ENCODE measurements at places on chromosomes 16 and 17. TPM values are rescaled to one million over a fixed set of nuclear protein-coding genes. Genes with fewer than 3 reads are reported as not detected.
A peak's percentile ranks its signal among the peaks of the same experiment; 100 is the strongest.

Gene GLIS2
- polyA plus RNA-seq = 3.0 TPM

Gene CCDC92B
- polyA plus RNA-seq = 0.11 TPM

Gene CCT6B
- polyA plus RNA-seq = 4.0 TPM

Gene GAST
- polyA plus RNA-seq = 77.6 TPM

Gene IGF2BP1
- polyA plus RNA-seq = 0.07 TPM

Gene SLC6A4
- 0.14 TPM for polyA plus RNA-seq

DNA sequence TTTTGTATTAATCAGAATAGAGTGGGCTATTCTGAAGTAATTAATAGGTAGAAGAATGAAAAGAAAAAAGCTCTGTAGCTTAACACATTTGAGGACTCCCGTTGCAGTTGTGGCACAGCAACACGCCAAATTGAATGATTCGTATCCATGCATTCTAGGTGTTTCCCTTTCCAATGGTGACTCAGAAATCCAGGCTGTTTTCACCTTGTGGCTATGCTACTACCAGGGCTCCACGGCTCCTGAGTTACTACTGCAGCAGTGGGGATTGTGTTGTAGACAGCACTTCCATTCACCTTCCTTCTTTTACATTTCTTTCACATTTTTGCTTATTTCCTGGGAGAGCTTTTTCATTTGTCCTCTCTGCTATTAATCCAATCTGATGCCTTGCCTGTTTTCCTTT, 1616.4 kb downstream of the CDH8 start:
- no peaks in the 10 kb centered on the region for H3K4me1 ChIP-seq
- no peak for DNase-seq
- H3K27me3 ChIP-seq = no peaks in the 10 kb centered on the region

- no peak for DNase-seq
- H3K4me3 ChIP-seq = no peak overlapping the region
- H3K27me3 ChIP-seq = no peaks in the 10 kb centered on the region
- no peak overlapping the region for H3K27ac ChIP-seq
- H3K36me3 ChIP-seq = peaks cover 7% of the 10 kb centered on the region
Measured at GRCh38 chr16:81637336-81638235, 141.5 kb upstream of the PLCG2 start.

DNA sequence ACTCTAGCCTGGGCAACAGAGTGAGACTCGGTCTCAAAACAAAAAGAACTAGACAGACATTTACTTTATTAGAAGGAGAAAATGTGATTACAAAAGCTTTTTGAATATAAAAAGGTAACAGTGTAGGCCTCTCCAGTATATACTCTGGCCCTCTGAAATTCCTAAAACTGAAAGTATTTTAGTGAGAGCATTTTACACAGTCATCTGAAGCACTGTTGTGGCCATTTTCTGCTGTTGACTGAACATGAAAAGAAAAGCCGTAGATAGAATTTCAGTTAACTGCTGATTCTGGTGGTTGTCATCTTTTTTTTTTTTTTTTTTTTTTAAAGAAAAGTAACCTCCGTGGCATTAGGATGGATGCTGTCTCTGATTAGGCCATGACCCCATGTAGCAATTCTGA, 15.6 kb downstream of the DUSP14 start:
- H3K27ac ChIP-seq = peak overlapping the region; percentile 26
- H3K36me3 ChIP-seq = no peaks in the 10 kb centered on the region
- no peak overlapping the region for H3K4me3 ChIP-seq
- no peak for DNase-seq
- peaks cover 3% of the 10 kb centered on the region for H3K4me1 ChIP-seq

DNA sequence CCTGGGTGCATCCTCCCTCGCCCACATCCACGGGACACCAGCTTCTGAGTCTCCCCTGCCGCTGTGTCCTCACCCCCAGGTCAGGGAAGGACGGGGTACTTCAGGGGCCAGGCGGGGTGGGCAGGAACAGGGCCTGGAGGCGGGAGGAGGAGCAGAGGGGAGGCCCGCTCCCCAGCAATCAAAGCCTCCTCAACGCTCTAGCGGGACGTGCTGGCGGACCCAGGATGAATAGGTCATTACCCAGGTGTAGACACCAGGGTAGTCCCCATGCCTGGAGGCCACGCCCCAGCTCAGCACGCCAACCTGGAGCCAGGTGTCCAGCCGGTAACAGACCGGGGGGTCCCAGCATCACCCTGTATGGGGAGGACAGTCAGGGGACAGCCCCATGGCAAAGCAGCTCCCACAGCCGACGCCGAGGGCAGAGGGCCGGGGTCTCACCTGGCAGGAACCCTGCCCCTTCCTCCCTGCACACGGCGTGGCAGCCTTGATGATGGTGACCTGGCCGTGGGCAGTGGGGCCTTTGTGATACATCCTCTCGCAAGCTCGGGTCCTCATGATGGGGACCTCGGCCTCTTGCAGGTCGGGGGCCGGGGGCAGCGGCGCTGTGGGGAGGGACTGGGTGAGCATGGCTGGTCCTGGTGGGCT, 24.2 kb downstream of the TPSD1 start:
- peaks cover 53% of the 10 kb centered on the region for H3K27me3 ChIP-seq
- H3K4me3 ChIP-seq = no peak overlapping the region
- no peaks in the 10 kb centered on the region for H3K4me1 ChIP-seq

- no peak overlapping the region for H3K4me3 ChIP-seq
- H3K36me3 ChIP-seq = peaks cover 61% of the 10 kb centered on the region
- H3K27ac ChIP-seq = no peak overlapping the region
- no peaks in the 10 kb centered on the region for H3K4me1 ChIP-seq
- DNase-seq = no peak
- H3K27me3 ChIP-seq = no peaks in the 10 kb centered on the region
Measured at GRCh38 chr16:84068041-84068440, 25.4 kb upstream of the SLC38A8 start.

DNA sequence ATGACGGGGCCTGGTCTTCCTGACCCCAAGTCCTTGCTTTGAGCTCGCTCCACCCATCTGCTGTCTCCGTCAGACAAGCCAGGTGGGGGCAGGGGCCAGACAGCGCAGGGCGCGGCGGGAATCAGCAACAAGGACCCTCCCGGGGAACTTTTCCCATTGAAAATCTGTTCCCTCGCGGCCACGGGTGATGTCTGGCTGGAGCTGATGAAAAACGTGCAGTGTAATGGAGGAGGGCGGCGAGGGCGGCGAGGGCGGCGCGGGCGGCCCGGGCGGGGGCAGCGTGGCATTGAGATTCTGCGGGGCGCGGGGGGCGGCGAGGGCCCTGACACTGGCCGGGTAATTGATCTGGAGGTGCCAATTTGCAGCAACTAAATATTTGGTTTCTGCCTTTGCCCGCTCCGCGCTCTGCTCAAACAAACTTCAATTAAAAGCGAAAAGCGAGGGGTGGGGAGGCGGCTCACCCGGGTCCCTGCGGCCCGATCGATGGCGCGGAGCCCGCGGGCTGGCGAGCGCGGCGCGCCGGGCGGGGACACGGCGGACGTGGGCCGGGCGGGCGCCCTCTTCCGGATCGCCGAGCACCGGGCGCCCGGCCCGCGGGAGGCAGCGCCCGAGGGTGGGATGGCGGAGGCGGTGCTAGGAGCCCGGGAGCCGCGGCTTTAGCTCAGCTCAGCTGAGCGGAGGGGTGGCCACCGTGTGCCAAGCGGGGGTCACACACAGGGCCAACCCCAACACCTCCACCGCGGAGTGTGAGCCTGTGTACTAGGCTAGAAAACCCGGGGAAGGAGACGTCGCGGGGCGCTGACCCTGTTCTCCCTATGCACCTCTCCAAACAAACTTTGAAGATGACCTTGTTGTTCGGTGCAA, 32.4 kb downstream of the DCAKD start:
- H3K4me1 ChIP-seq = peaks cover 22% of the 10 kb centered on the region
- no peak for DNase-seq
- peak overlapping the region; percentile 26 for H3K4me3 ChIP-seq
- H3K27ac ChIP-seq = no peak overlapping the region

DNA sequence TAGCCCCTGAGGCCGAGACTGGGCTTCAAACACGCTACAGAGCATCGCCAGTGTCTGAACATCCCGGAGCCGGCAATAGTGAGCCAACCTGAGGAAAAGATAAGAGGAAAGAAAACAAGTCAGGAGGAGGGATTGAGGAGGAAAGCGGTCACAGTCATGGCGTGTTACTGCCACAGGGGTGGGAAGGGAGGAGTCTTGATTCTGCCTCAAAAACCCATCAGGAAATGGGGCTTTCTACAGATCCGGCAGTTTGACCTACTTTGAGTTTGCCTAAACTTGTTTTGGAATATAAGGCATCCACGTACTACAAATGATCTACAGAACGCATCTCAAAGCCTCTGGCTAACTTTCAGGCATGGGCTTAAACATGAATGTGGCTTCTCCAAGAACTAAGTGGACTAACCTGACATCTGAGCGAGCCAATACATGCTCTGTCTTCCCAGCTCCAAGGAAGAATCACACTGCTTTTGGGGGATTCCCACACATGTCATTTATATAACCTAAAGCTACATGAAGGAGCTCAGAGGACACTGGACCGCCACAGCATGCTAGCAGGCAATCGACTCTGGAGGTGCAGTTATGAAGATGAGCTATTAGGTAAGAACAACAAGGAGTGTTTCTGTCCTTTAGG, 96.6 kb downstream of the WDR59 start:
- peaks cover 68% of the 10 kb centered on the region for H3K36me3 ChIP-seq
- peaks cover 7% of the 10 kb centered on the region for H3K4me1 ChIP-seq
- DNase-seq = peak; percentile 23
- no peak overlapping the region for H3K4me3 ChIP-seq
- H3K27ac ChIP-seq = peak overlapping the region; percentile 25

DNA sequence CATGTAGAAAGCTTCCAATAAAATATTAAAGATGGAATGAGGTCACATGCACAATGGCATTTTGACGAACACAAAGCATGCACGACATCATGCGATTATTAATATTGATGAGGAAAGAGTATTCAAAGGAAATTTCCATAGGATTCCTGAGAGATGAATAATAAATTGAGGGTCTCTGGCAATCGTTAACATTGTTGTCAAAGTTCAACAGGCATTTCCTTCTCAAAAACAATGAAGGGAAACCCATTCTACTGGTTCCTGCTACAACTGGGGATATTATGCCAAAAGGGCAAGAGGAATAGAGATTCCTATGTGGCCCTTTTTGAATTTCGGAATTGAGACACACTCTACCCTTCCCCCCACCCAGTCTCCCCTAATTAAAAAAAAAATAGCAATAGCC, 128.3 kb upstream of the NUDT7 start:
- no peaks in the 10 kb centered on the region for H3K27me3 ChIP-seq
- no peak overlapping the region for H3K27ac ChIP-seq
- no peaks in the 10 kb centered on the region for H3K4me1 ChIP-seq
- no peak overlapping the region for H3K4me3 ChIP-seq
- DNase-seq = no peak

- no peaks in the 10 kb centered on the region for H3K27me3 ChIP-seq
- DNase-seq = no peak
- no peaks in the 10 kb centered on the region for H3K36me3 ChIP-seq
- no peaks in the 10 kb centered on the region for H3K4me1 ChIP-seq
- H3K4me3 ChIP-seq = no peak overlapping the region
- H3K27ac ChIP-seq = no peak overlapping the region
Measured at GRCh38 chr17:55694286-55694910, 28.3 kb downstream of the TMEM100 start.

DNA sequence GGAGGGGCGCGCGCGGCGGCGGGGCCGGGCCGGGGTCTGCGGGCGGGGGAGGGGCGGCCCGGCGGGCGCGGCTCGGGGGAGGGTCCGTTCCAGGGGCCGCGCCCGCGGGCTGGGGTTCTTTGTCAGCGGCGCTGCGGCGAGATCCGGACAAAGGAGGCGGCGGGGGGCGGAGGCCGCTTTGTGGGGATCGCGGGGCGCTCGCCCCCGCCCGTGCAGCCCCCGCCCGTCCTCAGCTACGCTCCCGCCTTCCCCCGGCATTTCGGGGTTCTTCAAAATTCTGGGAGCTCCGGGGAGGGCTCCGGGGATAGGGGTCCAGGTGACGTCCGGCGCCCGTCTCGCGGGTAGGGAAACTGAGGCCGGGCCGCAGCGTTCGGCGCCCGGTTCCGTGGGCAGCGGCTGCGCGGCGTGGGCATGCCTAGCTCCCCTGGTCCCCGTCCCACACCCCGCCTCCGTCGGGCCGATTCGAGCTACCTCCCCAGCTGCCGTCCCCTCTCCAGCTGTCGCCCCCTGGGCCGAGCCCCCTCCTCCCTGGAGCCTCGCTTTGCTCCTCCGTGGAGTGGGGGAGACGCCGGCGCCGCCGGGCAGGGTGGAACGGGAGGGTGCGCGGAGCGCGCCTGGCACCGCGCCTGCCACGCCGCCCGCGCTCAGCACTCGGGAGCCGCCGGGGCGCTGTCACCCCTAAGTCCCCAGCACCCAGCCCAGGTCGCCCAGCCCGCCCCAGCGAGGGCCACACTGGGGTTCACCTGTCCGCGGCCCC, 546 bp downstream of the SNN start:
- H3K36me3 ChIP-seq = peaks cover 1% of the 10 kb centered on the region
- H3K27me3 ChIP-seq = no peaks in the 10 kb centered on the region
- peak overlapping the region; percentile 67 for H3K27ac ChIP-seq
- peak overlapping the region; percentile 63 for H3K4me3 ChIP-seq
- no peak for DNase-seq

- H3K27ac ChIP-seq = no peak within 1 kb of the TSS
- DNase-seq = no peak
- peaks cover 8% of the 10 kb centered on the region for H3K4me1 ChIP-seq
- H3K4me3 ChIP-seq = no peak within 1 kb of the TSS
Measured at GRCh38 chr16:85112364-85112763, at the start of gene CIBAR2. Gene CIBAR2 (minus strand): TSS chr16:85112472. CDS start chr16:85112352, 120 bp downstream.
